ENCODE measurements at places on chromosomes 3 and 15. TPM values are rescaled to one million over a fixed set of nuclear protein-coding genes. Genes with fewer than 3 reads are reported as not detected.

- DNase-seq, result no peak
Measured at GRCh38 chr15:70341566-70341965, 243.8 kb upstream of the TLE3 start.

DNA sequence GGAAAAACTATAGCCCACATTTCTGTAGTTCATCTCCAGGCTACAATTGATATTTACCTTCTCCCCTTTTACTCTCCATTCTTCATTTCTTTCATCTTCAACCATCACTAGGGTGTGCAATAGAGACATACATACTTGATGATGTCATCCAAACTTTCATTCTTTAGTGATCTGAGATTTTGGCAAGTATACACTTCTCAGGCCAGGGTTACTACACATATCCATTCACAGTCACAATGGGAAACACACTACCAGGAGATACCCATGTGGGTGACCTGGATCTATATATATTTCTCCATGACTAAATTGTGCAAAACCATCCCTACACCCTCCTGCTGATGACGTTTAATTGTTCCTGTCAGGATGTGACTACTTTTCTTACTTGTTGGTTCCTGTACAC lies 769.5 kb upstream of the DPPA4 start:
- DNase-seq, result no peak

DNA sequence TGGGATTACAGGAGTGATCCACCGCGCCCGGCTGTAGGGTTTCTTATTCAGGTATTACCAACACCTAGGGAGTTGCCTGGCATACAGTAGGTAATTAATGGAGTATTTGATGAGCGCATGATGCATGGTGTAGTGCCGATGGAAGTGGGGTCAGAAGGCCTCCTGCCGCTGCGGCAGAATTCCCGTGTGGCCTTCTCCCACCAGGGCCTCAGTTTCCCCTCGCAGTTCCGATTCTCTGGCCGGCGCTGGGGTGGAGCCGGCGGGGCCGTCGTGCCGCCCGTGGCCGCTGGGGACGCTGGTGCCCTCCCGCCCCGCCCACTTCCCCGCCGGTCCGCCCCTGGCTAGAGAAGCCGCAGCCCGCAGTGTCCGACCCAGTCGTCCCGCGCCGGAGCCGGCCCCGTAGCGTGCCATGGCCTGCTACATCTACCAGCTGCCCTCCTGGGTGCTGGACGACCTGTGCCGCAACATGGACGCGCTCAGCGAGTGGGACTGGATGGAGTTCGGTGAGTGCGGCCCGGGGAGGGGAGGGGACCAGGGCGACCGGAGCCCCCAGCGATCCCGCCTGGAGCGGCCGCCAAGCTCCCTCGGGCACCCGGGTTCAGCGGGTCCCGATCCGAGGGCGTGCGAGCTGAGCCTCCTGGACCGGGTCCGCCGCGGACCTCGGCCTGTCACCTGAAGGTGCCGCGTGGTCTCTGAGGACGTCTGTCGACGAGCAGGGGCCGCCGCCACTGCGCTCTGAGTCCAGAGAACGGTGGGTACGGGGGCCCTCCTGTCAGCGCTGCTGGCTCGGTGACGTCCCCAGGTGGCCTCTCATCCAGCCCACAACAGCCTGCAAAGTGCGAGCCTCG lies at the start of gene IRAK2:
TSS of gene IRAK2 (plus strand) at position 374 of the 848 bp plus-strand sequence. CDS start at position 410, 36 bp downstream.
- DNase-seq, result peak; percentile 57

DNA sequence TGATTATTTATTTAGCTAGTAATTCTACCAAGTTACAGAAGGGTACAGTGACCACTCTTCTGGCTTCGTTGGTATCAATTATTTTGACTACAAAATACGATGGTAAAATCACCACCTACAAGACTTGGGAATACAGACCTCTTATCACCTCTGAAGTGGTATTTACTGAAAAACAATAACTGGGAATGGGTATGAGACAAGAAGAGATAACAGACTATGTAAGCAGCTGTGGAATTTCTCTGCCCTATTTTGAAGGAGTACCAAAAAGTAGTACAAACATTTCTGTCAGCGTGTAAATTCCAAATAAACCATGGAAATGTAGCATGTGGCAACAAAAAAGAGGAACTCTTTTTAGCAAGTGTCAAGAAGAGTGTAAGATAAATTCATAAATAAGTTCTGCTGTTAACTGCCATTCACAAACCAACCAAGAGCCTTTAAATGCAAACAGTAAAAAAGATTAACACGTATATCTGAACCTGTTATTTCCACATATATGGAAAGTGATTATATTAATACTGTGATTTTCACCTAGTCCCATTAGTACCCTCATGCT lies 77.0 kb upstream of the SLC12A8 start:
- DNase-seq, result no peak

DNA sequence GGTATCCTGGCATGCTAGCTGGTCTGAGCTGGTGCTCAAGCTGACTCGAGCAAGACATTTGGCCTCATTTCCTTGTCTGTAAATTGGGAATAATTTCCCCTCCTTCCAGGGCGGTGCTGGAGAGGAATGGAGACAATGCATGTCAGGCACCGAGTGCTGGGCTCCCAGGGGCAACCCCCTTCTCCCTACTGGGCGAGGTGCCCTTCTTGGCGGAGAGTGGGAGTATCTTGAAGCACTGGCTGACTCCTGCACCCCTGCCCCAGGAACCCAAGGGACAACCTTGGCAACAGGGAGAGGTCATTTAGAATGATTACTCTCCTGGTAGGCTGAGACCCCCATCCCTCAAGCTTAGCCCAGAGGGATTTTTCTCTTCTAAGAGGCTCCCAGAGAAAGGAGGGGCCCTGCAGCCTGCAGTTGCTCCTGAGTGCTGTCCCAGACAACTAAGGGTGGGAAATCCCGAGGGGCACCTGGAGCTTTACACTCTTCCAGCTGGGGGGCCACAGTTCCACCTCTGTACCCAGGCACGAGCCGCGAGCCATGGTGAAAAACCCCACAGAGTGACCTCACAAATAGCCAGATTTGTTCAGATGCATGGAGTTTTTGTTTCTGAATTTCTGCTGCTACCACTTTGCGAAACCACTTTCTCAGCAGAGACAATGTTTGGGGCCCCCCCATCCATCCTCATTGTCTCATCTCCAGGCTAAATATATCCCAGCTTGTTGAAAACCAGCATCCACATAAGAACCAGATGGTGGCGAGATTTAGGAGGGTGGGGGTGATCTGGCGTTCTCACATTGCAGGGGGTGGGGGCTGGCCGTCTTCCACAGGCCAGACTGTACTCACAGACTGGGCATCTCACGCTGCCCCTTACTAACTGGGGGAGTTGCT lies 44.8 kb downstream of the ABTB1 start:
- DNase-seq, result no peak

DNA sequence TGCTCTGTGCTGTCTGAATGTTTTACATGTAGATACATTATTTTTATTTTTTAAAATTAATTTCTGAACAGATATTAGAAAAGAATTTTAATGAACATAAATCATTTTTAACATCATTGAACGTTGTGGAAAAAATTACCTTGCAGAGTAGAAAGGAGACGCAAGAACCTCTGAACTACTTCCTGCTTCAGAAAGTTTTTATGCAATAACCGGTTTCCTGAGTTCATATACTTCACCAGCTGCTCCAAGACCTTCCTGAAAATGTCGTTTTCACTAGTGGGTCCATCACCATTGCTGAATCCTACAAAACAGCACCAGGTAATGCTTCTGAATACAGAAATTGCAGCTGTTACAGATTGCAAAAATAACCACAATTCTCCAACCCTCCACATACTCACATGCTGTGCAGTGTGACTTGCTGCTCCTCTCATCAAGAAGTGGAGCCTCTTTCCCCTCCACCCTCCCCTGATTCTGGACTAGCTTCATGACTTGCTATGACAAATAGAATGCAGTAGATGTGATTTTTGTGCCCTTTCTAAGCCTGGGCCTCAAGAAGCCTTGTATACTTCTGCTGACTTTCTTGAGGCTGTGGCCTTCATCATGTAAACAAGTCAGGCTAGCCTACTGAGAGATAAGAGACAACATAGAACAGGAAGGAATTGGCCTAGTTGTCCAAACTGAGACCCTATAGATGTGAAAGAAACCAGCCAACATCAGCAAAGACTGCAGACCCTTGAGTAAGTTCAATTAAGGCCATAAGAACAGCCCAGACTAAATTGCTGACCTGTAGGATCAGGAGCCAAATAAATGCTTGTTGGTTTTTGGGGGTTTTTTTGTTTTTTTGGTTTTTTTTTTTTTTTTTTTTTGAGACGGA lies 80.4 kb downstream of the TRANK1 start:
- no peak for DNase-seq

DNA sequence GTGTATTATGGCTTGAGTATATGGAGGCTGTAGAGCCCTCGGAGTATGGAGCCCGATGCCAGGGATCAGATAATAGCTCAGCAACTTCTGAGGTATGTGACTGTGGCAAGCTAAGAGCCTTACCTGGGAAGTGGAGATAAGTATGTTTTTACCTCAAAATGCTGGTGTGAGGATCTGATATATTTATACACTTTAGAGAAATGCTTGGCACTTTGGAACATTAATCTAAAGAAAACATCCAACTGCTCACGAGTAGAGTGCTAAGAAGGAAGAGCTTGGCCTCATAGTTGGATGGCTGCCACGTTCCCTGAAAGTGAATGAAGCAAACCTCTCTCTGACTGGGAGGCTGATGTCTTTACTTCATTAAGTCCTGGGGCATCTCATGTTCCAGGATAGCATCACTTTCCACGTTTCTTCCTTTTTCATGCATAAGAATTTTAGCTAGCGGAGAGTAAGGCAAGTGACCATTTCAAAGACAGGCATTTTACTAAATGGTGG lies 58.9 kb upstream of the GOLGA8J start:
- DNase-seq, result peak; percentile 36

DNA sequence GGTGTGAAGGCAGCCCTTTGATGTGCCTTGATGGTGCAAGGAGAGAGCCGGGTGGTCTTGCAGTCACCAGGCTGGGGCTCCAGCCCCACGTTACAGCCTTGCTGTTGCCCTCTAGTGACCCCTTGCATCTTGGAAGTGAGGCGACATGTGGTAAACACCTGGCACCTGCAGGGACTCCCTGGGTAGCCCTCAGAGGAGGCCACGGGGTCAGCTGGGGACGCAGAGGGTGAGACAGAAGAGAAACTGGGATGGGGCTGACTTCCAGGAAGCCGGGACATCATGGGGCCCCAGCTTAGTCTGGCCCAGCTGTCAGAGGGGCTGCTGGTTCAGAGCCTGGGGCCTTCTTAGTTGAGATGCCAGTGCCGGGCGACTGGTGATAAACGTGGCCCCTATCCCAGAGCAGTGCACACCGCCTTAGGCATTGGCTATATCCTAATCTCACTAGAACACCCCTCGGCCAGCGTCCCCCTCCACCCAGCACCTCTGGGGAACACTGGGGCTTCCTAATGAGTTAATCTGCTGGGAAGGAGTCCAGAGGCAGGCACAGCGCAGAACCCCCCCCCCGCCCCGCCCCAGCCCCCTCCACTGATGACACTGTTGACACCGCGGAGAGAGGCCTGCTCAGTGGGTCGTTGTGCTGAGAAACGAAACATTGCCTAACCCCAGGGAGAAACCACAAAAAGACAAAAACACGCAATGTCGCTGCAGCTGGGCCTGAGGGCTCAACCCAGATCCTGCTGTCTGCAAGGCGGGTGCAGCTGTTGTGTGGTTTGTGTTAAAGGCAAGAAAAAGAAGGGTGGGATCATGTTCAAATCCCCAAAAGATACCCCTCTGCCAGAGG lies 60.5 kb upstream of the KLF13 start:
- DNase-seq, result no peak

- DNase-seq, result peak; percentile 74
Measured at GRCh38 chr3:185353823-185354614, 8.9 kb upstream of the MAP3K13 start.

GRCh38 chr3:195751560-195751959 lies 30.8 kb downstream of the MUC20 start:
- DNase-seq, result no peak

- DNase-seq, result peak; percentile 76
Measured at GRCh38 chr3:172194702-172195406, 155.5 kb downstream of the FNDC3B start.

DNA sequence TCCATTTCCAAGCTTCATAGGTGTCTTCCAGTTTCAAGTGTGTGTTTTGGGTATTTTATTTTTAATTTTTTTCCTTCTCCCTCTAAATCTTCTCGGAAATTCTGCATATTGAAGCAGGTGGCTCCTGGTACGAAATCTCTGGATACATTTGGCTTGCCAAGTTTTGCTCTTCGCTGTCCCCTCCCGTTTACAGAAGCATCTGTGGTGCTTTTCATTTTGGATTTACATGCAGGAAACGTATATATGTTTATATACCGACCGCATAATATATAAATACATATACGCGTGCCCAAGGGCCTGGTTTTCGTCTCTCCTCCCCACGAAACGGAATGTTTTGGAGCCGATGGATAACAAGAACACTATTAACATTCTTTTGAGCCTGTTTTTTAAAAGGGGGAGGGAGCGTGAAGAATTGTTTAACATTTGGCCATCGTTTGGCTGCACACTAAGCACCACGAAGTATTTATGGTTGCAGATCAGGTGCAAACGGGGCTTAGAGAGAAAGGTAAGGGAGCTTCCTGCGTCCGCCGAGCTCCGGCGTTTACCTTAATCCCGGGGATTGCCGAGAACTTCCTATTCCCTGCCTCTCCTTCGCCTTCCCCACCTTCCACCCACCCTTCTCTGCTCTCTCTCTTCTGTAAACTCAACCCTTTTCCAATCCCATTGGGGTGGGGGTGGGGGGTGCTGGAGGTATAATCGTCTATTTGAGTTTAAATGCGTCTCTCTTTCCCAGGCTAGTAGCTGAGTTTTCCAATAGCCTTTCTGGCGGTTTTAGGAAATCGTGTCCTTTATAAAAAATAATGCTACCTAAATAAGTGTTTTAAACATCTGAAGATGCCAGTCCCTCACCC lies 1.1 kb upstream of the NLGN1 start:
- DNase-seq, result peak; percentile 42

GRCh38 chr15:52206446-52206845 lies 15.3 kb upstream of the GNB5 start:
- peak; percentile 5 for DNase-seq

DNA sequence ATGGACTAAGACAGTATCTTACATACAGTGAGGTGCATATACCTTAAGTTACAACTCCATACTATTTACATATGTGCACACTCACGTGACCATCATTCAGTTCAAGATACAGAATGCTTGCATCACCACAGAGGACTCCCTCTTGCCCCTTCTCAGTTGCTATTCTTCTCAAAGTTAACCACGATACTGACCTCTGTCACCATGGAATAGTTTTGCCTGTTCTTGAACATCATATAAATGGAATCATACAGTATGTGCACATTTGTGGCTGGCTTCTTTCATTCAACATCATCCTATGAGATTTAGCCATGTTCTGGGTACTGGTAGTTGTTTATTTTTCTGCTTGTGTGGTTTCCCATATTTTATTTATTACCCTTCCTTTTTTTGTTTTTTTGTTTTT lies 10.4 kb upstream of the ZSCAN2 start:
- DNase-seq, result no peak

Gene MED12L
- 0.15 TPM for total RNA-seq

Gene CCPG1
- total RNA-seq, result 35.6 TPM

Gene CNTN4
- total RNA-seq, result not detected

Gene TRAT1
- not detected for total RNA-seq

Gene NBEAL2
- 3.5 TPM for total RNA-seq

Gene STRA6
- 3.5 TPM for total RNA-seq
